Stimulated activated CD4-positive, alpha-beta T cell treated with anti-CD3 and anti-CD28 coated beads, Interleukin-1b, Interleukin-23, amount 100 ng/mL, for 24 hours (primary cell): ENCODE measurements at places on chromosomes 12 and 14.

GRCh38 chr12:3116106-3116844 lies 39.1 kb downstream of the TSPAN9 start:
- DNase-seq: no peak

DNA sequence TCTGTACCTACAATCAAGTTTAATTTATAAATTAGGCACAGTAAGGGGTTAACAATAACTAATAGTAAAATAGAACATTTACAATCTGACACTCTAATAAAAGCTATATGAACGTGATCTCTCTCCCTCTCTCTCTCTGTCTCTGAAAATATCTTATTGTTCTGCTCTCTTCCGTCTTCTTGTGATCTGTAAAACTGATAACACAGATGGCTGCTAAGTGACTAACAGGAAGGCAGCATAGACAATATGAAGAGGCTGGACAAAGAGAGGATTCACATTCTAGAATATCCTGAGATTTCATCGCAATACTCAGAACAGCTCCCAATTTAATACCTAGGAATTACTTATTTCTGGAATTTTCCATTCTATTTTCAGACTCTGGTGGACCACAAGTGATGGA lies 827.2 kb downstream of the FLRT2 start:
- no peak for DNase-seq

- no peak for DNase-seq
These were observed 37.1 kb upstream of the TC2N start for GRCh38 chr14:91904483-91904882.

DNA sequence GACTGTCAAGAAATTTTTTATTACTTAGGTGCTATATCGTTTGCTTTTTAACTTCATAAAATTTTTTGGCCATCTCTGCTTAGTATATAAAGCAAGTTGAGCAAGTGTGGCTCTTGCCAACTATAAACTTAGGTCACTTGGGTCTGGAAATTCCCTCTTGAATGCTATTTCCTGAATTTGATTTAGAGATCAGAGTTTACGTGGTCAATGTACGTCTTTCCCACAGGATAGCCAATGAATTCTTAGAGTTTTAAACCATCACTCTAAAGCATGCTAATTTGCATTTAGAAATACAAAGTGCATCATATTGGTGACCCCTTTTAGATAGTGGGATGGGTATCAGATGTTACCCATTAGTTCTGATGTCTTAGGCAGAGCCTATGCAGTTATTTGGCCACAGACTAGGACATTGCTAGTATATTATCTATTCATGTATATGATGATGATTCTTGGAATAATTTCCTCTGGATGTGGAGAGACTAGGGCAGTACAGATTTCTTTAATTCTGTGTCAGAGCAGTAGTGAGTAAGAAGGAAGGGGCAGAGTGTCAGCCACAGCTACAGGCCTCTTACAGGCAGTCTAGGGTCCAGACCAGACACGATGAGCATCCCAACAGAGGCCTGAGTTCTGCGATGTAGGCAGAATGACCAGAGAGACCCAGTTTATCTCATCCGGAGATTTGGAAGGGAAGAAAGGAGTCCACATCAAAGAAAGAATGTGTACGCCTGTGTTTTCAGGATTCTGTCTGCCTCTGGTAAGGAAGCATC lies 30.3 kb downstream of the SCN8A start:
- DNase-seq: no peak

DNA sequence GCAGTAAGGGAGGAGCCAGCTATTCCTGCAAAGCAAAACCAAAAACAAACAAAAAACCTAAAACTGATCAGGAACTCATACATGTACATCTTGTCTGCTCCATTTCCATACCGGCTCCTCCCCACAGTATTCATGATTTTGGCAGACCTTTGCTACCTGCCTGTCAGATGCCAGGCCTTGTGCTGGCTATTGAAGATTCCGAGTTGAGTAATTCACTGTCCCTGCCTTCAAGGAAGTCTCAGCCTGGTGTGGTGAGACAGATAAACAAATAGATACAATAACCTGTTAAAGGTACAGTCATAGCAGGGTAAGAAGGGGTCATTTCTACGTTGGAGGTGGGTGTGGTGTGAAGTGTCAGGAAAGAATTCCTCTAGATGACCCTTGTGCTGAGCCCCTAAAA lies 42.7 kb downstream of the SUSD6 start:
- DNase-seq: no peak

GRCh38 chr12:109523071-109523470 lies 45.6 kb downstream of the UBE3B start:
- DNase-seq: no peak

DNA sequence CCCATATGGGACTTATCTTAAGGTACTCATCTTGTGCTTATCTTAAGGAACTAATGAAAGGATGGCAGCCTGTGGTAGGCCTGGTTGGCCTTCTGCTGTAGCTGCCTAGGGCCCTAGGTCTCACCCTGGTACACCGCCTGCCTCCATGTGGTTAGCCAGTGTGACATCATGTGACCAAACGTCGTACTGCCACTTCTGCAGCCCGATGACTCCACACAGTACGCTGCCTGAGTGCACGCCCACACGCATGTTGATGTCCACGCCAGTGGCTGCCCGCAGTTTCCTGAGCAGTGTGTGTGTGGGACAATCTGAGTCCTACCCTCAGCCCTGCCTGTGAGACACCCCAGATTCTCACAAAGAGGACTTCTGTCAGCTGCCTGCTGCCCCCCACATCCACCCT lies 5.1 kb downstream of the ADCY4 start:
- no peak for DNase-seq

GRCh38 chr12:14927267-14927666 lies 11.1 kb downstream of the ERP27 start:
- no peak for DNase-seq

GRCh38 chr14:96189281-96189711 lies 15.3 kb upstream of the BDKRB2 start:
- no peak for DNase-seq

- DNase-seq: no peak
These were observed 23.8 kb downstream of the NEUROD4 start for GRCh38 chr12:55043542-55043941.

DNA sequence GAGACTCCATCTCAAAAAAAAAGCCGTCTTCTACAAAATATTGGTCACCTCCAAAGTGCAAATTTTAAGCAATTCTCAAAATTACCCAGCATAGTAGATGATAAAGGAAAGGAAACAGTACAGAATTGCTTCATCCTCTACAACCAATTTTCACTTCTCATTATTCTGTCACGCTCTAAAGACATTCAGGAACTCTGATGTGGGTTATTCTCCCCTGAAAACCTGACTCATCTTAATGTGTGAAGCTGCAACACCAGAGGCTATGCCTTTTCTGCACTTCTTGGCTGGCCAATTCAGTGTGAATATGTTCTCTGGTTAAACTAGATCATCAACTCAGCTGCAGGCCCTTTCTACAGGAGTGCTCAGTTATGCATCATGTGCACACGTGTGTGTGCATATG lies 11.0 kb downstream of the PTGER2 start:
- DNase-seq: peak; percentile 14

DNA sequence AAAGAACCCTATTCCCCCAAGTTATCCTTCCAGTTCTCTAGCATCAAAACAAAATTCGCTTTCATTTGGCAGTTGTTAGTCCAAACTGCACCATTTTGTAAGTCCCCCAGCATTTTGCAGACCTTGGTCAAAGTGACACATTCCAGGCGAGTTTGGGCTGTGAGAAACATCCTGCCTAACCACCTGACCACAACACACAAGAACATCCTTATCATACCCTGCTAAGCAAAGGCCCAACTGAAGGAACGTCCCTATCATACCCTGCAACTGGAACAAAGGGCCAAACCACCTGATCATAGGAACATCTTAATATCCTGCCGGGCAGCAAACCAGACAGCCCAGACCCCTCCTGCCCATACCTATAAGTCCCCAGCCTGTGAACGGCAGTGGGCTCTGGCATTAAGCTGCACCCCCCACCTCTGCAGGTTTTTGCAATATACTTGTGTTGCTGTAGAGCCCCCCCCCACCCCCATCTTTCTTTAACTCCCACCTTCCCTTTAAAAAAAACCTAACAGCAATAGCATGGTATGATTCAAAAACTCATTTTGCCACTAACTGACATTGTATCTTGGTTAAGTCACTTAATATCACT lies 2.7 kb downstream of the PCNX4 start:
- no peak for DNase-seq

DNA sequence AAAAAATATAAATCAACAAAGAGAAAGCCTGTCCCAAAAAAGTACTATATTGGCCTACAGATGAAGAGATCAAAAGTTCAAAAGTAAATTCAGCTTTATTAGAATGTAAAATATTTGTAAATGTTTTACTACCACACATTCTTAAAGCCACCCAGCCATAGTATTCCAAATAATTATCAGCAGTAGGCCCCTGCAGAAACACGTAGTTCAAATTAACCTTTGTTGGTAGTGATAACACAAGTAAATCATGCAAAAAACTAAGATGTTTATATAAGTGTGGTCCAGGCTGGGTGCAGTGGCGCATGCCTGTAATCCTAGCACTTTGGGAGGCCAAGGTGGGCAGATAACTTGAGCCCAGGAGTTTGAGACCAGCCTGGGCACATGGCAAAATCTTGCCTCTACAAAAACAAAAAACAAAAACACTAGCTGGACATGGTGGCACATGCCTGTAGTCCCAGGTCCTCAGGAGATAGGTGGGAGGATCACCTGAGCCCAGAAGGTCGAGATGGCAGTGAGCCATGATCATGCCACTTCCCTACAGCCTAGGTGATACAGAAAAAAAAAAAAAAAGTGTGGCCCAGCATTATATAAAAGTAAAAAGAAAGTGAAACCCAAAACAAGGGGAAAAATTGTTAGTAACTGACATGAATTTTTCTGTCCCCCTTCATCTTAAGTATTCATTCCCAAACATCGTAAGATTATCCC lies 17.9 kb downstream of the SPTLC2 start:
- DNase-seq: no peak

DNA sequence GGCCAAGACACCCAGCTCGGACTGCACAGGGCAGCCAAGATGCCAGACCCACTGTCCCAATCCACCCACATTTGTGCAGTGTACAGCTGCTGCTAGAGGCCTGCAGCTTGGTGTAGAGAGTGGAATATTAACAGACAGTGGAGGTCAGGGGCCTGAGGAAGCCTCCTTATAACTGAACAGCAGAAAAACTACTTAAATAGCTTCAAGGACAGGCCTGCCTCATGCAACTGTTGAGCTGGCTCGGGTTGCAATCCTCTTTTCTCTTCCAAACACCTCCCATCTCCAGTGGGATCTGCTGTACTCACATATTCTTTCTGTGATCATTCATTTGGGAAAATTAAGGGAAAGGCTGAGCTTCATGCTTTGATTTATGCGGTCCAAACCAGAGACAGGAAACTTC lies 1043.2 kb upstream of the TMEM132C start:
- DNase-seq: no peak

DNA sequence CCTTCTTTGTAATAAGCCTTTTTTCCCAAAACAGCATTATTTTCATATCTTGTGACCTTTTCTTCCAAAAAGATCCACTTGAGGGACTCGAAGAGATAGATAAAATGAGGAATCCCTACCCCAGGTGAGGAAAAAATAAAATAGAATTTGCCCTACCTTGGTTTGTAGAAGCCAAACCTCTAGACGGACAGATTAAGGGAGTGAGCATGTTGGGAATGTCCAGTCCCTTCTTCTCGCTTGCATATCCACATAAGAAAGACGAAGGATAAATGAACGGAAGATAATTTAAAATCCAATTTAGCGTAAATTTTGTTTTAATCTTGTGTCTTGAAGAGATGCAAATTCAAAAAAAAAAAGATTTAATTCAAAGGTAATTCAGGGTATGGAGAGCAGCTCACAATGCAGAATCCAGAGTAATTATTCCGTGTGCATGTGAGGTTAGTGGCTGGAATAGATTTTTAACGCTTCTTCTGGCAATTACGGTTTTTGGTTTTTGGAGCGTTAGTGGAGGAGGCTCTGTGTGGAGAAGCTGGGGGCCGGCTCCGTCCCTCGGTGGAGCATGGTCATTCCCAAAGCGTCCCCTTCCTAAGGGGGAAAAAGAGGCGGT lies 1.5 kb downstream of the GRIN2B start:
- no peak for DNase-seq

- no peak for DNase-seq
These were observed 7.3 kb downstream of the TESC start for GRCh38 chr12:117091758-117092510.

GRCh38 chr12:4270831-4271716 lies 2.5 kb upstream of the CCND2 start:
- no peak for DNase-seq

DNA sequence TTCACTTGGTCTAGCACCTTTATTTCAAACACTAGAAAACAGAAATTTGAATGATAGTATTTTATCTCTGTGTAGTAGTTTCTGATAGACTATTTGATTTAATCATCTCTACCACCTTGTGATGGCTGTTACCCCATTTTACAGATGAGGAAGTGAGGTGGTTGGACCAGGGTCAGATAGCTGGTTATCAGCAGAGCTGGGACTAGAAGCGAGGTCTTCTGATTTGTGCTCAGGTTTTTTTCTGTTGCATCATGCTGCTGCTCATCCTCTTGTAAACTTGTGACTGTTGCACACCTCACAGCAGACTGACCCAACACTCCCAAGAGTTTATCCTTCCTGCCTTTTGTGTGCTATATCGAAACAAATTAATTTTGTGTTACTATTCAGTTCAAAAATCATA lies 10.1 kb upstream of the MANSC4 start:
- no peak for DNase-seq

GRCh38 chr12:121806546-121807423 lies 3.0 kb downstream of the SETD1B start:
- DNase-seq: no peak

- DNase-seq: no peak
These were observed 4.7 kb upstream of the PLBD1 start for GRCh38 chr12:14572401-14572800.

DNA sequence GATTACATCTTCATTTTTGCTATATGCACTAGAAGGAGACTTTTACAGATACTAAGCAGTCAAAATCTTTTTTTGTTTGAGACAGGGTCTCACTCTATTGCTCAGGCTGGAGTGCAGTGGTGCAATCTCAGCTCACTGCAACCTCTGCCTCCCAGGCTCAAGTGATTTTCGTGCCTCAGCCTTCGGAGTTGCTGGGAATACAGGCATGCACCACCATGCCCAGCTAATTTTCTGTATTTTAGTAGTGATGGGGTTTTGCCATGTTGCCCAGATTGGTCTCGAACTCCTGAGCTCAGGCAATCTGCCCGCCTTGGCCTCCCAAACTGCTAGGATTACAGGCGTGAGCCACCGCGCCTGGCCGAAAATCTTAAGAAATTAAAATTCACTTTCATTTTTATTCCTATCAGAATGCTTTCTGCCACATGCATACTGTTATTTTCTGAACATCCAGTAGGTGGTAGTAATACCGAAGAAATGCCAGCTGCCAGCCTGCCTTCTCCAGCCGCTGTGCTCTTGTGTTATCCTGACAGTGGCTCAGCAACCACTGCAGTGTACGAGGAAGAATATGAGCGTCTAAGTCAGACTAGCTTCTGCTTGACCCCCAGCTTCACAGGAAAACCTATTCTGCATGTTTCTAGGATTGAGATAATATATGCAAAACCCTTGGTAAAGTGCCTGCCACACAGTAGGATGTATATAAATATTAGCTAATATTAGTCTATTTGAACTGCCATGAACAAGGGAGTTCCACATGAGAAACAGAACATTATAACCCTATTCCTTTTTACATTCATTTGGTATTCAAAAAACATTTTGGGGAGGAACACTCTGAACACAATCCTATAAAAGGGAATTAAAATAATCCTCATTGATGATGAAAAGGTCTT lies 54.2 kb downstream of the RPAP3 start:
- DNase-seq: peak; percentile 7
